AG09309 (cell line): ENCODE measurements at places on chromosomes 5 and 9.

DNA sequence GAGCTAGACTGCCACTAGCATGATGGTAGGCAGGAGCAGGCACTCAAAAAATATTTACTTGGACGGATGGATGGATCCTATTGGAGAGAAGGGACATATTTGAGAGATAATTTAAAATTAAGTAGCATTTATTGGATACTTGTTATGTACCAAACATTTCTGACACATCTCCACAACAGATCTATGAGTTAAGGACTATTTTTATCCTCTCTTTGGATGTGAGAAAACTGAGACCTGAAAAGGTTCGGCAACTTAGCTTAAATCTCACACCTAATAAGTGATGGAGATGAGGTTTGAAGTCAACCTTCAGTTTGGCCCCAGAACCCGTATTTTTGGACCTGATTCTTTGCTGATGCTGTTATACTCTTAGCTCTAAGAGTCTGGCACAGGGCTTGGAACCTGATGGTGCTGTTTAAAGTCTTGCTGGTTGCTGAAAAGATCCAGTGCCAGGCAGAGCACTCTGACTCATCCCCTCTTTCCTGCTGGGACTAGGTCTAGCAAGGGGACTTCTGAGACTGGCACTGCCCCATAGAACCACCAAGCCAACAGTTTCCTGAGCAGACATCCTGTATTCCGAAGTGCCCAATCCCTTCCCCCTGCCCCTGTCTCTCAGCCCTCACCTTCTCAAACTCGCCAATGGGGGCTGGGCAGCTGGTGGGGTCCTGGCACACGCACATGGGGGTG, 15.6 kb downstream of the SPARC start:
- DNase-seq, result no peak

- DNase-seq, result no peak
Observed at GRCh38 chr5:130424341-130424740, 520.1 kb downstream of the CHSY3 start.

GRCh38 chr9:126500600-126501382, 112.9 kb upstream of the LMX1B start:
- DNase-seq, result no peak

- DNase-seq, result no peak
Observed at GRCh38 chr9:36142510-36143244, 6.1 kb downstream of the GLIPR2 start.

DNA sequence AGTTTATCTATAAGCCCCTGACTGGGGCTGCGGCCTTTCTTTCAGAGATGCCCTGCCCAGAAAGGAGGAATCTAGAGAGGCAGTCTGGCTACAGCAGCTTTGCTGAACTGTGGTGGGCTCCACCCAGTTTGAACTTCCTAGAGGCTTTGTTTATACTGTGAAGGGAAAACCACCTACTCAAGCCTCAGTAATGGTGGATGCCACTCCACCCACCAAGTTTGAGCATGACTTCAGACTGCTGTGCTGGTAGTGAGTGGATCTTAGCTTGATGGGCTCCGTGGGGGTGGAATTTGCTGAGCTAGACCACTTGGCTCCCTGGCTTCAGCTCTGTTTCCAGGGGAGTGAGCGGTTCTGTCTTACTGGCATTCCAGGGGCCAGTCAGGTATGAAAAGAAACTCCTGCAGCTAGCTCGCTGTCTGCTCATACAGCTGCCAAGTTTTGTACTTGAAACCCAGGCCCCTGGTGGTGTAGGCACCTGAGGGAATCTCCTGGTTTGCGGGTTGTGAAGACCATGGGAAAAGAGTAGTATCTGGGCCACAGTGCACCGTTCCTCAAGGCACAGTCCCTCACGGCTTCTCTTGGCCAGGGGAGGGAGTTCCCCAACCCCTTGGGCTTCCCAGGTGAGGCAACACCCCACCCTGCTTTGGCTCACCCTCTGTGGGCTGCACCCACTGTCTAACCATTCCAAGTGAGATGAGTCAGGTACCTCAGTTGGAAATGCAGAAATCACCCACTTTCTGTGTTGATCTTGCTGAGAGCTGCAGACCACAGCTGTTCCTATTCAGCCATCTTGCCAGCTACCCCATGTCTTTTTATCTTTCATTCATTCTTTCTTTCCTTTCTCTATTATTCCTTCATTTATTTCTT, 211.8 kb upstream of the C9orf72 start:
- no peak for DNase-seq

GRCh38 chr9:90941661-90942060, 140.0 kb downstream of the SYK start:
- DNase-seq, result no peak

GRCh38 chr9:120392711-120393110, 187.3 kb downstream of the CDK5RAP2 start:
- DNase-seq, result no peak
